ENCODE measurements at places on chromosomes 5 and 9. TPM values are rescaled to one million over a fixed set of nuclear protein-coding genes. Genes with fewer than 3 reads are reported as not detected.

PRPF4 gene
- total RNA-seq: 21.7 TPM

FGFR4 gene
- total RNA-seq: 128 TPM

NOP16 gene
- total RNA-seq: 29.7 TPM

CCIN gene
- 1.2 TPM for total RNA-seq

ROPN1L gene
- total RNA-seq: 0.68 TPM

CER1 gene
- not detected for total RNA-seq

WDR31 gene
- total RNA-seq: 0.83 TPM

DNA sequence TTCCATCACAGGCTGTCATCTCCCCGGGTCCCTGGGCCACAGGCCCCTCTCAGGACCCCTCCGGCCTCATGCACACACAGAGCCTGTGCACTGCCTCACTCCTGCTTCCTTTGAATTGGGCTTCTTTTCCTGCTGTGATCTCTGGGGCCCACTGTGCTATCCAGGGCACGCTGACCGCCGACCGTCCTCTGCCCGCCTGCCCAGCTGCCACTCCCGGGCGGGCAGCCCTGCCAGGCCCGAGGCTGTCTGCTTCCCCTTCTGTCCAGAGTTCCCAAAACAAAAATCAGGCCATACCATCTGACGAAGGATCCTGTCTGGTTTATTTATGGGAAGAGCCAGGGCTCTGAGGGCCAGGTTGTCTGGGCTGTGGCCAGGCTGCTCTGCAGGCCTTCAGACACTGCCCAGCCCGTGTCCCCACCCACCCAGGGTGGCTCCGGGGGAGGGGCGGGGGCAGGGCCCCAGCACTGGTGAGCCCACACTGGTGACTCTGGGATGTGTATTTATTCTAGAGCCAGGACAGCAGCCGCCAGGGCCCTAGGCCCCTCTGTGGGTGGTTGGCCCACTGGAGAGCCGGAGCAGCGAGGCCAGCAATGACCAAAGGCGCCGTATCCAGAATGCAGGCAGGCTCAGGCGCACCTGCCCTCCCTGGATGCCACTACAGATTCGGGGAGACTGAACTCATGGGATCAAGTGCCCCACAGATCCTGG lies 57.0 kb downstream of the ADAMTS2 start:
- peak; percentile 73 for DNase-seq

GRCh38 chr9:14209399-14210345 lies 104.3 kb downstream of the NFIB start:
- no peak for DNase-seq

DNA sequence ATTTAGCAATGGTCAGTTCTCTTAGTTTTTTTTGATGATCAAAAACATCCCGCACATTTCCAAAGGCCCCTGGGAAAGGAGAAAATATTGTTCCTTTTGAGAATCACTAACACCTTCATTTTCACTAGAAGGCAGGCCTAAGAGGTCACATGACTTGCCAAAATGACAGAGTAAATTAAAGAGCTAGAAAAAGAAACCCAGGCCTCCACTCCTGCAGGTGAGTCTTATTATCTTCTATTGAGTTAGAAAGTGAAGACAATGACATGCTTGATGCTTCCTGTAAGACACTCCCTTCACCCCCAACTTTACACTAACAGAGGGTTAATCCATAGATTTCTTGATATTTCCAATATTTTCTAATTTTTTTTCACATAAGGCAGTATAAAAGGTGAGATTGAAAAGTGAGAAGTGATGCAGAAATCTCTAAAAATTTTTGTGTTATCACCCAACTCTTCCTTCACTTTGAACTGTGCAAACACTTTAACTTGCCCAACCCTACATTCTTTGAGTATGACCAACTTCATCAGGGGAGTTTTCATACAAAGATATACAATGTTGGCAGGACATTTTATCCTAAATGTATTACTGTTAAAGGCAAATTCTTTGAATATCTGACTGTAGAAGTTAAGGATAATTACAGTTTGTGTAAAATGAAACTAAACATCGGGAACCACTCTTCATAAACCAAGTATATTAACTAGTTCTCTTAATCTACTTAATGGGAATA lies 57.1 kb downstream of the SUB1 start:
- DNase-seq: no peak

DNA sequence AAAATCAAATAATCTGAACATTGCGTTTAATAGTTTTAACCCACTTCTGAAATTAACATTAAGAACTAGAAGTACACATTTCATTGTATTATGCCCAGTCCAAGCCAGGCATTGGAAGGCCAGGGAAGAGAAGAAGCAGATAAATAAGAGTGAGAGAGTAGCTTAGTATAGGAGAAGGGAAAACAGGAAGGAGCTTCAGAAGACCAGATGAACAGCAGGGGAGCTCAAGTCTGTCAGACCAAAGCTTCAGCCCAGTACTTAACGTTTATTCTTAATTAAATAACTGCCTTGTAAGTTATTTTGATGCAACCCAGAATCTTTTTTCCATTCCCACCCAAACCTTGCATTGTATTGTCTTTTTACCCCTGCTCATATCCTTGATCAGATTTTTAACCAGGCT lies 11.5 kb upstream of the FAM120AOS start:
- DNase-seq: no peak

DNA sequence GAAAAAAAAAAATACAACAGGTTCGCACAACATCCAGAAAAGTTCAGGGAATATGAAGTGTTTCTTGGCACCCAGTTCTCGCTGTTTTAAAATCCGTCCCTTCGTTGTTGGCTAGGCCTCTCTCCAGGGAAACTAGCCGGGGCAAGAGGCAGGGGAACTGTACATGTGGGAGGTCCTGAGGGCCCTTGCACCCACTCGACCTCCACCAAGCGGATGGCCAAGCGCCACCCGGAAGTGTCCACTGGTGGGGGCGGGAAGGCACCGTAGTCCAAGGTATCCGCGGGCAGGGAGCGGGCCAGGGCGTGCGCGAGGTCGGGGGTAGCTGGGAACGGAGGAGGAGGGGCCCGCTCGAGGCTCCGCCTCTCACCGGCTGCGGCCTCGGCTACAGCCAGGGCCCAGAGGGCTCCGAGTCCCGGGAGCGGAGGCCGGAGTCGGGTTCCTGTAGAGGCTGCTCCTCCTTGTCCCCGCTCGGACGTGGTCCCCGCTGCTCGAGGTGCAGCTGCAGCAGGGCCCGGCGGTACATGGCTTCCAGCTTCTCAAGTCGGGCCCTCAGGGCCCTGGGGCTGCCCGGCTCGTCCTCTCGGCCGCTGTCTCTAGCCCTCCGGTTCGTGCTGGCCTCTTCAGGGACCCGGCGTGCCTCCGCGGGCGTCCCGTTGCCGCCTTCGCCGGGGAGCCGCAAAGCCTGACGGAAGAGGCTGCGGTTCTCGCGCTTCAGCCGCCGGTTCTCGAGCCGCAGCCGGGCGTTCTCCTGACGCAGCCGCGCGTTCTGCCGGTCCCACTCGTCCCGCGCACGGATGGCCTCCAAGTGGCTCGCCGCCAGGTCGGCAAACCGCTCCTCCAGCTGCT lies 720 bp downstream of the TUSC1 start:
- peak; percentile 79 for DNase-seq

DNA sequence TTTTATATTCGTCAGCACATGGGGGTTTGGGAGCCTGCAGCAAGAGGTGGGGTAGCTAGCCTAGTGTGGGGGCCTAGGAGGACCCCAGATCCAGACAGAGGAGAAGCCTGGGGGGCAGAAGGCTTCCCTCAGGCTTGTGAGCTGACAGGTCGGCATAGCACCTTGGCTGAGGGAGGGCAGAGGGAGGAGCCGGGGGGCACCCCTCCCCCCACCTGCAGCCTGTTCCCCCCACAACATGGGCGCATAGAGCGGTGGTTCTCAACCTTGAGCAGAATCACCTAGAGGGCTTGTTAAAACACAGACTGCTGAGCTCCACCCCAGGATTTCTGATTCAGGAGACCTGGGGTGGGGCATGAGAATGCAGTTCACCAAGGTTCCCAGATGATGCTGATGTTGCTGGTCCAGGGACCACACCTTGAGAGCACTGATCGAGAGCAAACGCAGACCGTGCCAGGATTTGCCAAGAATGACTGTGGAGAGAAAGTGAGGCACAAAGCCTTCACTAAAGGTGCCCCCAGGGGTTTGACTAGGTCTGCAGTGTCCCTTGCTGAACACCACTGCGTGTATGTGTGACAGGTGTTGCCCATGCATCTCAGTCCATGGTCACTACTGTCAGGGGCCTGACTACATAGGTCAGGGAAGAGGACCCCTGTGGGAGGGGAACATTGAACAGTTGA lies 163.3 kb downstream of the MACROH2A1 start:
- DNase-seq: no peak

- DNase-seq: peak; percentile 60
Measured at GRCh38 chr5:136174021-136174659, 18.8 kb downstream of the SMIM32 start.

DNA sequence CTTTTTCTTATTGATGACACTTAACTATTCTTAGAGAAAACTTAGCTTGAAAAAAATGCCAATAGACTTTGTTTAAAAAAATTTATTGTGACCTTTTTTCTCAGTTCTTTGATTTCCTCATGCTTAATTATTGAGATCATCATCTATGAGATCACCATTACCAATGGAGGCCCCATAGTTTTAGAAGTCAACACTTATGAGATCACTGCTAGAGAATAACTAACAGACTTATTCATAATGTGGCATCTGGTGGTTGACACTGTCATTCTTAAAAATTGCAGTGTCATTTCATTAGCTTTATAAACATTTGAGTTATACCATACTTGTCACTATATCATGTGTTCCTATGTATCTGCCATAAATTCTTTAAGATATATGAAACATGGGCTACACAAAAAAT lies 14.9 kb upstream of the FEM1C start:
- peak; percentile 76 for DNase-seq

GRCh38 chr5:151492729-151493128 lies 45.3 kb downstream of the SLC36A1 start:
- peak; percentile 15 for DNase-seq

DNA sequence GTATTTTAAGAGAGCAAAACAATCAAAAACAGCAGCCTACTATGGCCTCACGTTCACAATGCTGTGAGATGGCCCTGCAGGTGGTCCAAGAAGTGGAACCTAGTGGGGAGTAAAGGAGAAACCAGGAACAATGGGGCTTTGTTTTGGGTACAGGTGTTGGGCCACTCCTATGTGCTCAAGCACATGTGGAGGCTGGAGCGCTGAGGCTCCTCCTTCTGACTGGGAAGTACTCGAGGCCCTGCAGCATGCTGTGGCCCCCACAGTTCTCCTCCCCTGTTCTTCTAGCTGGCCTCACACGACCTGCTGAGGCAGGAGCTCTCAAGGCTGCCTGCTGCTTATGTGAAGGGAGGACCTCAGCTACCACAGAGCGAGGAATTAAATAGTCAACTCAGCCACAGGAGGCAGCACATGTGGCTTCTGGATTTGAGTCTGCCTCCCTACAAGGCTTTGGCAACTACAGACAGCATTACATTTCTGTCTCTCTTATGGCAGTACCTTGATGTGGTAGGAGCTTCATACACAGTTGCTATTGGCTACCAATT lies 482.3 kb downstream of the SPOCK1 start:
- DNase-seq: peak; percentile 12

All from myocyte (in vitro differentiated cells).